NCI-H146 (cell line): ENCODE measurements at places on chromosomes 13 and 19.

- DNase-seq: no peak
Observed at GRCh38 chr13:31029102-31029501, 96.6 kb downstream of the TEX26 start.

DNA sequence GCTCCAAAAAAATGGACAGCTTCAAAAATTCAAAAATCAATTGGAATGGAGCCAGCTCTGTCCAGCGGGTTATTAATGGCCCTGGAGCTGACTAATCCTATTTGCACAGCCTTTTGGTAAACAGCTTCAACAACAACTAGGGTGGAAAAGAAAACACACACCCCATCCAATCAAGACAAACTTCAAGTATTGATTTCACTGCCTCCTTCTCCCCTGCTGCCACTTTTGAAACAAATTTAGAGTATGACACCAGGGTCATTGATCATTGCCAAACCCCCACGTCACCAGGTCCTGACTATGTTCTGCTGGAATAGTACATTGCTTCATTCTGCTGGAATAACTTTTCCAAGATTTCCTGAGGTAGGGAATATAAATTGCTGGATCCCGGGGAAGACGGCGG lies 56.8 kb upstream of the GTF3A start:
- DNase-seq: peak; percentile 20

DNA sequence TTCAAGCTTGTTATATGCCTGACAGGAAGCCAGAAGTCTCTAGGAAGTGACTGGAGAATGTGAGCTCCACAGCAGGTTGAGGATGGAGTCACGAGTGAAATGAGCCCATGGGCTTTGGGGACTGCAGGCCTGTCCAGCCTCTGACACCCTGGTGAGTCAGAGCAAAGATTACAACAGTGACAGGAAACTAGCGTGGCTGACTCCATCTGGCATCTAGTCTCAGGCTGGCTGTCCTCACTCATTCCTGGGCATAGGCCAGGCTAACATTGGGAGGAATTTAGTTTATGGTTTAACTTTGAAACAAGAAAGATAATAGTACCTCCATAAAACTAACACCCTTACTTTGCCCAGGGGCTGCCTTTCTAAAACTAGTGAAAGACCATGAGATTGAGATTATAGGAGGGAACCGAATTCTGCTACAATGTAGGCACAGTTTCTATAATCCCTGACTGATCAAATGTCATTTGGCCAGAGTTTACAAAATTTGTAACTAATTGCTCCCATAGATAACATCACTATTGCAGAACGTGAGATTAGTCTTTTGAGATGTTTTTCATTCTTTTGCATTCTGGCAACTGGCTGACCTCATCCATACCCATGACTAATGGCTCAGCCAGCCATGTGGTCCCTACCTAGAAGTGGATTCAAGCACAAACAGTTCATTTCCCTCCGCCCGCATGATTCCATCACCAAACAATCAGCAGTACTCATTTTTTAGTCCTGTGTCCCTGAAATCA lies 28.4 kb downstream of the PSG1 start:
- no peak for DNase-seq

GRCh38 chr19:41871573-41872383 lies 5.3 kb upstream of the CD79A start:
- no peak for DNase-seq

DNA sequence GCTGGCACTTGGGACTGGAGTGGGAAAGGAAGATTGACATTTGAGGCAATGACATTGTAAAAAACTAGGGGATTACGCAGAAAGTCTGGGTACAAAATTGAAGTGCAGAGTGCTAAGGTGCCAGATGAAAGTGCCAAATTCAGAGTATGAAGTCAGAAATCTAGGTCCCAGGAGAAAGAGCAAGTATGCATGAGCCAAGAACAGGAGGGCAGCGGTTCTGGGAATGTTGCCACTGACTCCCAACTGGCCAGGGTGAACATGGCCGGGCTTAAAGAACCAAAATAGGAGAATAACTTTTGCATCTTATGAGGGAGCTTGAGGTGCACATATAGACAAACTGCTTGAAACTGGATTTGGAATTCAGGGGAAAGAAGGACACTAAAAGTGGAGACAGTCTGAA lies 495.8 kb upstream of the KLF12 start:
- no peak for DNase-seq
